Activated naive CD8-positive, alpha-beta T cell treated with anti-CD3 and anti-CD28 coated beads, Interleukin-2, amount 10 ng/mL, durations not matched to agents 7 days and 5 days (primary cell): ENCODE measurements at places on chromosomes 6 and 20. TPM values are rescaled to one million over a fixed set of nuclear protein-coding genes. Genes with fewer than 3 reads are reported as not detected.

TUBB2B gene
- total RNA-seq, result not detected

RBM12 gene
- 120 TPM for total RNA-seq

AP5S1 gene
- 11.1 TPM for total RNA-seq

C2 gene
- 2.2 TPM for total RNA-seq

STAU1 gene
- 54.2 TPM for total RNA-seq

PHACTR3 gene
- total RNA-seq, result not detected

KIAA1755 gene
- total RNA-seq, result not detected

BLOC1S5 gene
- 17.1 TPM for total RNA-seq

DNA sequence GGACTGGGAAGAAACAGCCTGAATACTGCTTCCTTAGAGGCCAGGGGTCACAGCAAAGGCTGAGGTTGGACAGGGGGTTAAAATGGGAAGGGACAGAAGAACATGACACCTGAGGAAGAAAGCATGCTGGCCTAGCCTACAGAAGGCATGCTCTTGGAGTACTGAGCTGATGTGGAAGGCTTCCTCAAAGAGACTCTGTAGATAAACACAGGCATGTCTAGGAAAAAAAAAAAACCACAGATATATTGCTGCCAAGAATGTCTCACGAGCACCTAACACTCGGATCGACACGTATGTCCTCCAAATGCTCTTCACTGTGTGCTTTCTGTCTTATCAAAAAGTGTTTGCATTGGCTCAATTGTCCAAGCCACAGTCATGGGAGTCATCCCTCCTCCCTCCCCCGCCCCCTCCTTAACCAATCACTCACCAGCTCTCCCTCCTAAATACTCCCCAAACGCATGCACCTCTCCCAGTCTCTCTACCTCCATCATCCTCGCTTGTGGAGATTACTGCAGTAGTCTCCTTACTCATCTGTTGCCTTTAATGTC lies 101.1 kb upstream of the LRFN2 start:
- no peak for DNase-seq

GRCh38 chr6:25369433-25370177 lies 90.4 kb downstream of the CARMIL1 start:
- peak; percentile 38 for DNase-seq

DNA sequence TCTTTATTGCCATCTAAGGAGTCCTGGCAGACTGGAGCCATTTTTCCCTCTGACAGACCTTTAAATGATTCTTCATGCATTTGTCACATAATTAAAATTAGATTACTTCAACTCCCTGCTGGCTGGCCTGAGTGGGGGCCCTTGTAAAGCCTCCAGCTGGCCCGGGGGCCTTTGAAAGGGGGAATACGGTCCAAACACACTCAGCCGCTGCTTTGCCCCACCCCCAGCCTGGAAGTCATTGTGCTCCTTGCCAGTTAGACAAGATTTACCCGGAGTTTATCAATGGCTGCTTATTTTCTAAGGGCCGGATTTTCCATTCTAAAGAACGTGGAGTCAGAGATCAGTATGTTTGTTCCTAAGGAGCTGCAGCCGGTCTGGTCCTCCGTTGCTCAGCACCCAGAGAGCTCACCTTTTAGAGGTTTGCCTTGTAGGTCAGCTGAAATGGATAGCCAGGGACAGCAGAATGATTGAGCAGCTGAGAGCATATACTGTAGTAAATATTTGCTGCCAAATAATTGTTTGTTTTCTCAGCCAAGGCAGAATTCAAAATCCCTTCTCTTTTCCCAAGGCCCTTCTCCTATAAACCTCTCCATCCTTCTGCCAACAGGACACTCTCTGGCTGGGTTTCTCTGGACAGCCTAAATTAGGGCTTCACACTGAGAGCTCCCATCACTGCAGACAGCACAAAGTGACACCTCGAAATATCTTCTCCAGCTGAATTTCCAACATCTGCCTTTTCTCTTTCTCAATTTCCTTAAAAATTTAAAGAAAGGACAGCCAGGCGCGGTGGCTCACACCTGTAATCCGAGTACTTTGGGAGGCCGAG lies 68.4 kb upstream of the RBM24 start:
- DNase-seq, result no peak

GRCh38 chr6:24960991-24961475 lies 25.3 kb upstream of the RIPOR2 start:
- DNase-seq, result no peak

GRCh38 chr6:149319422-149319821 lies 1.9 kb downstream of the TAB2 start:
- DNase-seq, result no peak

DNA sequence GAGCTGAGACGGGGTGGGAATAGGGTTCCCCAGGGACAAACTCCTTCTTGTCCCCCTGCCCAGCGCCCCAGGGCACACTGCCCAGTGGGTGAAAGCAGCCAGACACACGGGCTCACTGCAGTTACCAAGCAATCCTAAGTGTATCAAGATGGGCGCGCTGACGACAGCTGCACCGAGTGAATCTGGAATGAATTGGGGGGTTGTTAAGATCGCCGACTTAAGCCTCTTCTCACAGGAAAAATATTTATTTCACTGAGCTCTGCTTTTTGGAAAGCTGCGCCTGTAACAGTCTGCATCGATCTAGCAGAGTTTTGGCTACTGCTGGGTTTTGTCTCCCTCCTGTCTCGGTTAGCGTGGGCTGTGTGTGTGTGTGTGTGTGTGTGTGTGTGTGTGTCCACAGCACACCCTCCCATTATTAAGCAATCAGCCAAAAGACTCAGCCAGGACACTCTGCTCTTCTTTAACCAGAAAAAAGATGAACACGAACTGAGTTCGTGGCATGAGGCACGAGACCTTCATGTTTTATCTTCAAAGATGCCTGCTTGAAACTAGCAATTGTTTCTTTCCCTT lies 35.9 kb downstream of the RIPOR3 start:
- DNase-seq, result no peak

GRCh38 chr6:28789553-28790083 lies 134.2 kb downstream of the TRIM27 start:
- no peak for DNase-seq

DNA sequence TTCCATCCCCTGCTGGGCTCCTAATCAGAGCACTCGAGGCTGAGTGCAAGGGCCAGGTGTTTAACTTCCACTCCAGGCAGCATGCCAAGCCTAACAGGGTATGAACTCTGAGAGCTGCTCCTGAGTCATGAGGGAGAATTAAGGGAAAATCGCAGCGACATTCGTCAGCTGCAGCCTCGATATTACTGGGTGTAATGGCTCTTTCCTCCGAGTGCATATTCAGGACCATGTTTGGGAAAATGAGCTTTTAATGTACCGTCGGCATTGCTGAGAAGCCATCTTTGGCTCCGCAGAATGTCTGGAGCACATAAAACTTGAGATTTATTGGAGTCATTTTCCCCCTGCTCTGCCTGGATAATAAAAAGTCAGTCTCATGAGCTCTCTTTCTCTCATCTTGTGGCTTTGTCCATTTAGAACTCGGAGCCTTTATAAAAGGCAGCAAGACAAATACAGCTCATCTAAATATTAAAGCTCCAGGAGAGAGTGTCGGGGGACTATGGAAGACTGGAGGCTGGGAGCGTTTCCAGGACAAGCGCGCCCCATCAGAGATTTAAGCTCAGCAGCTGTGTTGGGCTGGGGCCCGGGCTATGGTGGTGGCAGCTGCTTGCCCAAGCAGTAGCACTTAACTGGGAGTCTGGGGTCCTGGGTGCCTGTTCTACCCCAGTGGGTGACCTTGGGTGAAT lies 103.7 kb downstream of the TOX2 start:
- no peak for DNase-seq

DNA sequence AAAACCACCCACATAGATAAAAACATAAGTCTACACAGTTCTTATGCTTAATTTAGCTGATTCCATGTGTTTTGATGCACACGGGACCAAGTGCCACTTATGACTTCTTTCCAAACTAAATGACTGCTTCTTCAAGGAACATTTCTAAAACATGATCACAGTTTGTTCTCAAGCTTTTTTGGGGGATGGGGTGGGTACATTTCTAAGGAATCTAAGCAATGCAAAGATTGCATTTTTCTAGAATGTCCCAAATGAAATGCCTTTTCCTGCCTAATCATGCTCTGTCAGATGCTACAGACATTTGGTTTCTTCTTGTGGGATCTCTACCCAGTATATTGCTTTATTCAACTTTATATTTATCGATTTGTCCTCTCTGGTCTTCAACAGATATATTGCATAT lies 496.8 kb upstream of the JAG1 start:
- DNase-seq, result no peak

DNA sequence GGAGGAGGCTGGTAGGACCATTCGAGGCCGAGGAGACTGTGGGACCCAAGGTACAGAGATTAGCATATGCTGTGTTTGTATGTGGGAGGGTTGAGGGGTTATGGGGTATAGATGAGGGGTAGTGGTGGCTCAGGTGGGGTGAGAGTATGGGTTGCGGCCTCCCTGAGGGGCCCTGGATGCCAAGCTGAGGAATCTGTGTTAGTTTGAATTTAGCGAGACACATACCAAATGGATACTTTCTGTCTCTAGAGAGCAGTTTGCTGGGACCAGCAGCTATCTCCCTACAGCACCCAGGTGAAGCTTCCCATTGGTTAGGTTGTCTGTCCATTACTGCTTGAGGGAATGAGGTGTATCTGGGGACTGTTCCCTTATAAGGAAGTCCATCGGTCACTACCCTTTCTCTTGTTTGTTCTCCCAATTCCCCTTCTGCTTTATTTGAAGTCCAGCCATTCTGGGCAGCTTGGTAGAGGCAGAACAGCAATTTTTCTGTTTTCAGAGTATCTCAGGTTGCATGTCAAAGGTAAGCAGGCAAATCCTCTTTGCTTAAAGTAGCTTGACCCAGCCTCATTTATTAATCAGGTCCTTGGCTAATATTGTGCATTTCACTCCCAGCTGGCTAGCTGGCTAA lies 15.2 kb downstream of the CHMP4B start:
- DNase-seq, result no peak

DNA sequence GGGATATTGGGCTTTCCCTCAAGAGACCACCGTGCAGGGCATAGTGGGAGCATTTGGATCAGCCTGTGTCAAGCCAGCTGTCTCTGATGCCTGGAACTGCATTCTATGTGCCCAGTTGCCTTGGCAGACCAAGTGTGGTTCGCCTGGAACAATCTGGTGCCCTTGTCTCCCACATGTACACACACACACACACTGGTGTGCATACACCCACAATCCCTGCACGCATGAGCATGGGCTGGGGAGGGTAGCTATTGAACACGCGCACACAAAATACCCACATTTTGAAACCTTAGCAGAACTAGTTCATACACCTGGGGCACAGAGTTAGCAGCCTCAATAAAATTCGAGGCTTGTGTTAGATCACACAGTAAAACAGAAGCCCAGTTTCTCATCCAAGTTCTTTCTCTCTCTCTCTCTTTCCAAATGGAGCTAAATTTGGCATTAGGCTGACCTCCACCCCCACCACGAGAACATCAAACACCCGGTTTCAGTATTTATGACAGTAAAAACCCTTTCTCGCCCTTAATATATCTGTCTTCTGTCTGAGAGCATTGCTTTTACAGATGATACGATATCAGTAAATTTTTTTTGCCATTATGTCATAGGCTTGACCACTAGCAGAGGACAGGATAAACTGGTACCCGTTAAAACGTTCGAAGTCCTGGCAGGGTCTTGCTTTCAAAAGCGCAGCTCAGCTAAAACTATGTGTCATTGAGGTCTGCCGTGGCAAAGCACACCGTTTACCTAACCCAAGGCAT lies 18.2 kb upstream of the NFATC2 start:
- DNase-seq, result no peak

DNA sequence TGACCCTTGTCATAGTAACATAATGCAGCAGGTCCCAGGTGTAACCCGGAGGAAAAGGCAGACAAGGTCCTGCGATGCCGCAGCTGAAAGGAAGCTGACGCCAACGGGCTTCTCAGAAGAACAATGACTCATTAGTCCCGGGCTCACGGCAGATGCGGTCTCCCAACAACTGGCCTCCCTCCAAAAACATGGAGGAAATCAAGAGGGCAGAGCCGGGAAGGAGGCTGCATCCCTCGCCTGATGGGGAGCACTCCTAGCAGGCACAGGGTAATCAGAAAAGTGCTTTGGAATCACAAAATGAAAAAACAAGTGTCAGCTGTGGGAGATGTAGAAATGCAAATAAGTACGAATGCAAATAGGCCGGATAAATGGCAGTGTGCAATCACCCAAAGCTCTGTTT lies 165.2 kb upstream of the AGPAT4 start:
- no peak for DNase-seq

DNA sequence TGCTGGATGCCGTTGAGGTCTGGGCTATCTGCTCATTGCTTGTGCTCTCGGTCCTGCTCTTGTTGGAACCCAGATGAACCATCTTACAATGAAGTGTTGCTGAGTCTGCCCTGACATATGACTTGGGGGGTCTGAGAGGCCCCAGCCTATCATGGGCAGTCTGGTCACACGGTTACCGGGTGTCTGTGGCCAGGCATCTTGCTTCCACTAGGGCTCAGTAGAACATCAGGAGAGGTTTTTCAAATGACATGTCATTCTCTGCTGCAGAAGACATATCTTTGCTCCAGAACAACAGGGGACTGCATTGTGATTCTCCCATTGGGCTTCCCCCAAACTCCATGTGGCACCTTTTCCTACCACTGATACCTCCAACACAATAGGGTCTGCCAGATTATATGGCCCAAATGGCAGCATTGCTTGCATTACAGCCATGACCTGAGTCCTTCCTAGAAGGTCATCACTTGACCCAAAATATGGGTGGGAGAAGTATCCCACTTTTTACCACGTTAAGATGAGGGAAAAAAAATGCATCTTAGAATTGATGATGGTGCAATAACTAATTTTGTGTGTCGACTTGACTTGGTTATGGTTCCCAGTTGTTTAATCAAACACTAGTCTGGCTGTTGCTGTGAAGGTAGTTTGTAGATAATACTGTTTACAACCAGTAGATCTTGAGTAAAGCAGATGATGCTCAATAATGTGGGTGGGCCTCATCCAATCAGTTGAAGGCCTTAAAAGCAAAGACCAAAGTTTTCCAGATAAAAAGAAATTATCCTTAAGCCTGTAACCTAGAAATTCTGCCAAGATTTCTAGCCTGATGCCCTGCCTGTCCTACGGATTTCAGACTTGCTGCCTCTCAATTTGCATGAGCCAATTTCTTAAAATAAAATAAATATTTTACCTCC lies 241.0 kb downstream of the QKI start:
- DNase-seq, result no peak

DNA sequence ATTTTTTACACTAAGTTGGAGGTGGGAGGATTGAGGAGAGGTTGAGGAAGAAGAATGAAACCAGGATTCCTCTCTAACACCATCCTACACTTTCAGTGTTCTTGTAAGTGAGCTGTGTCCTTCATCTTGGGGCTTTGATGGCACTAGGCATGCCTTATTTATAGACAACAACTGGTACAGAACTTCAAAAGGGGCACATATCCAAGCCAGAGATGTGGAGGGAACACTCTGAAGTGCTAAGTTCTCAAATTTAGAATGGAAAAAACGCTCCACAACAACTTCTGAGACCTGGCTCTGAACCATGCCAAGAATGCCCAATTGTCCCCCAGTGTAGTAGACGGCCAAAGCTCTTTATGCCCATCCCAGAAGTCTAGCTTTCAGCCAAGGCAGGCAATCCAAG lies 16.2 kb upstream of the PKHD1 start:
- no peak for DNase-seq

DNA sequence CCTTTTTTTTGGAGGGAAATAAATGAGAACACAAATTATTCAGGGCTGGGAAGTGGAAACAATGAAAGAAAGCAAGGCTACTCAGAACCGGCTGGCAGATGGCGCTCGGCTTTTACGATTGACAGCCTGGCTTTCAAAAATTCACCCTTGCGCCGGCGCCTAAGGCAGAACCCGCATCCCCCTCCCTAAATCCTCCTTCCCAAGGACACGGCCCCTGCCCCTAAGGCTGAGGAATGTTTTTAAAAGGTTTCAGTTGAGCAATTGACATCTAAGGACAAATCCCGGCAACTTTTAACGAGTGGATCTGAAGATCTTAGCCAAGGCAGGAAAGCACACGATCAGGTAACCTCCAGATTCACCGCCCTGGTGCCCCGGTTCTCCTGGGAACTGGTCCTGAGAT lies 16.3 kb downstream of the GNAS start:
- no peak for DNase-seq
